ENCODE measurements at places on chromosomes 7 and 10.

GRCh38 chr7:78605119-78605518 is 806.5 kb downstream of the PHTF2 start:
- DNase-seq: no peak

DNA sequence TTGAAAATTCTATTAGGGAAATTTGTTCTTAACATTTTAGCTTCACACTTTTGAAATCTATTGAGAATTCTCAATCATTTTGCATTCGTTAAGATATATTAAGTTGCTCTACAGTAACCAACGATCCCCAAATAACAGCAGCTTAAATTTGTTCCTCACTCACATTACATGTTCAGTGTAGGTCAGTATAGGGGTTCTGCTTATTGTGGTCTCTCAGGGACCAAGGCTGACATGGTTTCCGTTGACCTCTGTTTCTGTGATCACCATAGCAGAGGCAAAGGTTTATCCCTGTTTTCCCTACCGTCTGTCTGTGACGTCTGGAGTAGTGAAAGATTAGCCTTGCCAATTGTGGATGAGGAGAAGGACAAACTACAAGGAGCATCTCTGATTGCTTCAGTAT is 235.0 kb upstream of the CSTF2T start:
- DNase-seq: no peak

- no peak for DNase-seq
Observed at GRCh38 chr7:37141742-37142141, 306.9 kb downstream of the ELMO1 start.

- no peak for DNase-seq
Observed at GRCh38 chr10:89789188-89789877, 87.9 kb downstream of the KIF20B start.

- peak; percentile 79 for DNase-seq
Observed at GRCh38 chr10:102782673-102783551, 39.2 kb downstream of the WBP1L start.

DNA sequence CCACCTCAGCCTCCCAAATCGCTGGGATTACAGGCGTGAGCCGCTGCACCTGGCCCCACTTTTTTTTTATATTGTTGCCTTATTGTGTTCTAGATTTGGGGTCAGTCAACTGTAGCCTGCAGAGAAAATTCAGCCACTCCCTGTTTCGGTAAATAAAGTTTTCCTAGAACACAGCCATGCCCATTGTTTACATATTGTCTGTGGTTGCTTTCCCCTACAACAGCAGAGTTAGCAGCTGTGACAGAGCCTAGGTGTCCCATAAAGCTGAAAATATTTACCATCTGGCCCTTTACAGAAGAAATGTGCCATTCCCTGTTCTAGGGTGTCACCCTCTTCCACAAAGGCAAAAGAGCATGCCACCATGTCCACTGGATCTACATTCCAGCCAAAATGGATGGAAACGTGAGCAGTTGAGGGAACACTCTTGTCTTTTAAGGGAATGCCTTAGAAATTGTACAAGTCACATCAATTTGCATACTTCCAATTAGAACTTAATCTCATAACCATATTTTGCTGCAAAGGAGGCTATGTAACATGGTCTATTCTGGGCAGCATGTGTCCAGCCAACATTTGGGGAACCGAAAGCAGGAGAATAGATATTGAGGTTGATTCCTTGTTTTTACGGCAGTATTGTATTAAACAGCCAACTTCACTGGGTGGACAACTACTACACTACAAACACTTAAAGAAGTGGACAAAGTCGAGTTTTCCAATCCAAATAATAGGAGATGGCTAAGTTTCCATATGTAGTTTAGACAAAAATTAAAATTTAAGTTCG is 11.0 kb upstream of the BLVRA start:
- no peak for DNase-seq

GRCh38 chr7:151722533-151722932 is 154.4 kb downstream of the PRKAG2 start:
- no peak for DNase-seq

DNA sequence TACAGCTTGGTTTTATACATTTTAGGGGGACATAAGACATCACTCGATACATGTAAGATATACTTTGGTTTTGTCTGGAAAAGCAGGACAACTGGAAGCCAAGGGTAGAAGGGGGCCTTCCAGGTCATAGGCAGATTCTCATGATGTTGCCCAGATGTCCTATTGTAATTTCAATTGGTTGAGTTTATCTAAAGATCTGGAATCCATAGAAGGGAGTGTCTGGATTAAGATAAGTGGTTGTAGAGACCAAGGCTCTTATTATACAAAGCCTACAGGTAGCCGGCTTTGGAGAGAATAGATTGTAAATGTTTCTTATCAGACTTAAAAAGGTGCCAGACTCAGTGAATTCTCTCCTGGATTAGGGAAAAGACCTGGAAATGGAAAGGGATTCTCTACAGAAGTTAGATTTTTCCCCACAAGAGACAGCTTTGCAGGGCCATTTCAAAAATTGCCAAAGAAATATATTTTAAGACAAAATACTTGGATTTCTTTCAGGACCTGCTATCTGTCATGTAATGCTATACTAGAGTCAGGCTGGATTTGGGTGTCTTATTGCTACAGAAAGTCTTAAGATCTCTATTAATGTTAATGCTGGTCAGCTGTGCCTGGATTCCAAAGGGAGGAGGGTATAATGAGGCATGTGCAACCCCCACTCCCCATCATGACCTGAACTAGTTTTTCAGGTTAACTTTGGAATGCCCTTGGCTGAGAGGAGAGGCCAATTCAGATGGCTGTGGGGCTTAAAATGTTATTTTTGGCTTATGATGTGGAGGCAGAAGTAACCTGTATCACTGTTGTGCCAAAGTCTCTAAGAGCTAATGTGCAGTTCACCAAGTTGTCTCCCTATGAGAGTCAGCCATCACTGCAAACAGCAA is 511.1 kb upstream of the C7orf33 start:
- no peak for DNase-seq

DNA sequence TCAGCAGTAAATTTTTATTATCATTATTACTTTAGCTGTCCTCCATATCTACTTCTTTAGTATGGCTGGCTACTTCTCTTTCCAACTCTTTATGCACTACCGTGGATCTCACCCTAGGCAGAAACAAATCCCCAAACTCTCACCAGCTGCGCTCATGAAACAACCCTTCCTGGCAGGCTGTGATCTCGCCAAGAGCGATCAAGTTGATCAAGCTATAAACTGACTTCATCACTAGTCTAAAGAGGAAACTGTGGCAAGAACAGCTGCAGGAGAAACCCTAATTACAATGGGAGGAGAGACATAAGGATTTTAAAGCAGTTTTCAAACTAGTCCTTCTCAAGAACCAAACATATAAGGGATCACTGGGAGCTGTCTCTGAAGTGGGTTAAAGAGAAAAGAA is 160.5 kb upstream of the PRSS58 start:
- DNase-seq: no peak

- DNase-seq: peak; percentile 53
Observed at GRCh38 chr7:56105508-56105907, 768 bp downstream of the CHCHD2 start.

DNA sequence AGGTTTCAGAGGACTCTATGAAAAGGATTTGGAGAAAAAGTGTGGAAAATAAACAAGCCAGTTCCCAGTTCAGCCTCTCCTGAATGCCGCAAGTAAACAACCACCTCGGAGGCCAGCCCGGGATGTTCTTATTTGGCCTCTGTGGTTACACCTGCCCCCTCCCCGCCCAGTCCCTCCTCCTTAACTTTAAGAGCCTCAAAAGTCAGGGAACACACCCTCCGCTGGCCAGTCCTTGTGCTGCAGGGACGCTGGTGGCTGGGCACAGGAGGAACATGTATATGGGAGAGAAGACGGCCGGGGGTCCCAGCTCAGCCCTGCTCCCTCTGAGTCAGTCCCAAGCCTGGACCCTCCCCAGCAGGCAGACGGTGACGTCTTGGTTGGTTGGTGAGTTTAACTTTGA is 6.1 kb downstream of the CHST3 start:
- peak; percentile 94 for DNase-seq

DNA sequence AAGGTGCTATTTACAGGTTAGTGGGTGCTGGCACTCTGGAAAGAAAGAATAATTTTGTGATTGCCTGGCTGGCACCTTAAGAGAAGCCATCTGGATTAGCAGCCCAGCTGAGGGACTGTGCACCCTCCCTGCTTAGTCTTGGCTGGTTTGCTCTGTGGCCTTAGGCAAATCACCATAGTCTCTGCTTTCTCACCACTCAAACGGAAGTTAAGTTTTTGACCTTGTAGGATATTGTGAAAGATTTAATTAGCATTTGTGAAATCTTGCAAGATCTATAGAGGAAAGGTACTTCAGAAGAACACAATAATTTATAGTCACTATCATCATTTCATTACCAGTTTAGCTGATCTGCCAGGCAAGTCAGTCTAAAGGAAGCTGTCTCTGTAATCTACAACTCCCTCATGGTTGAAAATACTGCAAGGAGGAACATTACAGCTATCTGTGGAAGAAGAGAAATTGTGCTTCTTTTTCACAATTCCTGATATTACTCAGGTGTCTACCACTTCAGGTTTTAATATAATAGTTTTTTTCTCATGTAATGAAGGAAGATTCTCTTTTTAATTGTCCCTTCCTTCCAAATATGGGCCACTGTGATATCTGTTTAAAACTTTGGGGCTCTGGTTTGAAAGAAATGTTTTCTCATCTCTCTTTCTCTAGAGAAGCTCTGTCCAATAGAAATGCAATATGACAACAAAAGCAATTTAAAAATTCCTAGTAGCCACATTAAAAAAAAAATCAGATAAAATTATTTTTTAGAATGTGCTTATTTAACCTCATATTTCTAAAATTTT is 219.6 kb downstream of the PTEN start:
- no peak for DNase-seq

DNA sequence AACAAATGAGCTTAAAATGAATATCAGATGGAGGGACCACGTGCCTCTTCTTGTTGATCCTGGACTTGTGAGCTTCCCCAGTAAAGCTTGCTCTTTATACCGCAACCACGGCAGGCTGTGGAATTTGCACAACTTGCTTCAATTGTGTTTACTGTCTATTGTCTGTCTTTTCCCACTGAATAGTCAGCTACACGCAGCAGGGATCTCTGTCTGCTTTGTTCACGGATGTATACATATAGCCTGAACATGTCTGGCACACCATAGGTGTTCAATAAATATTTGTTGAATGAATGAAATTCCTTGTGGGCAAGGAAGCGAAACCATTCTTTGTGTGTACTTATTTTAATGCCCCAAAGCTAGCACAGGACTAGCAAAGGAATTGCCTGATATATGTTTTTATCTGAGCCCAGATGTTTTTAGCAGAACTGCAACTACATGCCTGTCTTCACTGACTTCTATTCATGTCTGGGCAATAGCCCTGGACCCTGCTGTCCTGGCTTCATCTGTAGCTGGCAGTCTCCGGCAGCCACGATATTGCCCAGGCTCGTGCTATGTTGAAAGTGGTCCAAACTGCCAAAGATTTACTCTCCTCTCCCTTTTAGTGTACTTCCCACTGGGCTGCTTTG is 29.9 kb upstream of the IFRD1 start:
- no peak for DNase-seq

- DNase-seq: no peak
Observed at GRCh38 chr7:2201128-2201527, 31.6 kb downstream of the MAD1L1 start.

GRCh38 chr10:69957886-69958555 is 94.6 kb upstream of the MACROH2A2 start:
- peak; percentile 25 for DNase-seq

GRCh38 chr7:142125256-142125955 is 13.9 kb downstream of the MGAM2 start:
- no peak for DNase-seq

DNA sequence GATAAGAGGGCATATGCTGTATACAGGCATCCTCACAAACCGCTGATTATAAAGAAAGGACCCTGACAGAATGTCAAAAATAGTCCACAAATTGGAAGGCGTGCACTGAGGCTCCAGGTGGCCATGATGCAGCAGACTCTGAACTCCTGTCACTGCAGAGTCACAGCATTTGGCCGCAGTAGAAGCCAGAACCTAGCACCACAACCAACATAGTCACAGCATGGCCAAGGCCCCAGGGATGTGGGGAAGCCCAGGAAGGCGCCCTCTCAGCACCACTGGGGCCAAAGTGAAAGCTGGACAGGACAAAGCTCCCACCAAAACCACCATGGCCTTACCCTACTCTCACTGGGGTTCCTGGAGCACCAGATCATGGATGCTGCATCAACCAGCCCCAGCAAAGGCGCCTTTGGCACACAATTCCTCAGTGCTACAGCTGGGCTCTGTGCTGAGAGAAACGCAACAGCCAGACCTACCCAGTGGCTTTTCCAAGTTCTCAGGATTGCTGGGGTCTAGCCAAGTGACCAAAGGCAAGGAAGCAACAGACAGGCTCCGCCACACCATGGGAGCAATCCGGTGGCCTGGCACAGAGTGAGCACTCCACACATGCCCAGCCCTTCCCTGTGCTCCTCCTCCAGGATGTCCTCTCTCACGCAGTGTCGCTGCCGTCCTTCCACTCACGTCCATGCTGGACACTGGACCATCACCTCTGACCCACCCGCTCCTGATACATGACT is 60.2 kb downstream of the STK17A start:
- no peak for DNase-seq

DNA sequence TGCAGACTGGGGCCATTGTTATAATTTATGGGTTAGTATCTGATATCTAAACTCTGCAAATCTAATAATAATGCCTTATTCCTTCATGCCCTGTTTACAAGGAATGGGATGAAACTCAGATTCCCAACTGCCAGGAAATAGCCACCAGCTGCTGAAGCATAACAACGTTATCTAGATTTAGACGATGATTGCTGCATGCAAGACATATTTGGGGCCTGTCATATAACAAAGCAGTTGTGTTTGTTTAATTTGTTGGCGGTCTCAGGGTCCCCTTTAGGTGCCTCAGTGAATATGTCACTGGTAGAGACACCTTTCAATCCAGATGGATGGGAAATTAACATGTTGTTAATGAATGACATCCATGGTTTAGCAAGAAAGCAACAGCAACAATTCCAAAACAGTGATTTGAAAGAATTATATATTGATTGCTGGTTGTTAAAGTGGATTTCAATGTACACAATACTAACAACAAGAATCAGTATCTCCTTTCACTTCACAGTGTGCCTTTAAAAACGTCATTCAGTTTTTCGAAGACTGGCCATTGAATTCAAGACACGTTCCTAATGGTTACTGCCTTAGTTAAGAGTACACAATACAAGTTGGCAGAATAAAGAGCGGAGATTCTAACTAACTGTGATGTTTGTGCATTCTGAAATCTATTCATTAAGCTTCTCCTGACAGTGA is 860.6 kb upstream of the CELF2 start:
- DNase-seq: no peak

- no peak for DNase-seq
Observed at GRCh38 chr7:82376739-82377138, 66.8 kb downstream of the CACNA2D1 start.

DNA sequence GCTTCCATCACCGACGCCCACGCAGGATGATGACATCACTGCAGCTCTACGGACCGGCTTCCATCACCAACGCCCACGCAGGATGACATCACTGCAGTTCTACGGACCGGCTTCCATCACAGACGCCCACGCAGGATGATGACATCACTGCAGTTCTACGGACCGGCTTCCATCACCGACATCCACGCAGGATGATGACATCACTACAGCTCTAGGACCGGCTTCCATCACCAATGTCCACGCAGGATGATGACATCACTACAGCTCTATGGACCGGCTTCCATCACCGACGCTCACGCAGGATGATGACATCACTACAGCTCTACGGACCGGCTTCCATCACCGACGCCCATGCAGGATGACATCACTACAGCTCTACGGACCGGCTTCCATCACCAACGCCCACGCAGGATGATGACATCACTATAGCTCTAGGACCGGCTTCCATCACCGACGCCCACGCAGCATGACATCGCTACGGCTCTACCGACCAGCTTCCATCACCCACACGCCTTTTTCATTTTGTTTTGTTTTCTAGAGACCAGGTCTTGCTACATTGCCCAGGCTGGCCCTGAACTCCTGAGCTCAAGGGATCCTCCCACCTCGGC is 29.5 kb downstream of the GPER1 start:
- no peak for DNase-seq

Data from testis (tissue), 5 donors.